ENCODE measurements at places on chromosomes 3 and 15. TPM values are rescaled to one million over a fixed set of nuclear protein-coding genes. Genes with fewer than 3 reads are reported as not detected.

The UNC45A gene
- total RNA-seq, result 115 TPM

The SHISA5 gene
- 106 TPM for total RNA-seq

The ACAN gene
- 3.0 TPM for total RNA-seq

The ADAMTSL3 gene
- total RNA-seq, result 0.22 TPM

The GREM1 gene
- total RNA-seq, result 684 TPM

The LDHAL6B gene
- total RNA-seq, result not detected

The SPATA12 gene
- 0.11 TPM for total RNA-seq

The DUOXA2 gene
- total RNA-seq, result not detected

The DGKG gene
- 6.3 TPM for total RNA-seq

The FOXB1 gene
- not detected for total RNA-seq
